ENCODE measurements at places on chromosomes 7 and 10.

GRCh38 chr7:65390588-65390987, 16.9 kb downstream of the ZNF92 start:
- no peak for DNase-seq

GRCh38 chr10:57218382-57218781, 857.3 kb upstream of the ZWINT start:
- no peak for DNase-seq

GRCh38 chr7:71626206-71626605, 494.3 kb downstream of the GALNT17 start:
- DNase-seq: no peak

GRCh38 chr7:40608321-40609075, 473.7 kb downstream of the SUGCT start:
- DNase-seq: no peak

GRCh38 chr7:130387628-130388403, 7.5 kb downstream of the CPA1 start:
- DNase-seq: no peak

- no peak for DNase-seq
Measured at GRCh38 chr10:133161486-133162109, 1.6 kb downstream of the KNDC1 start.

DNA sequence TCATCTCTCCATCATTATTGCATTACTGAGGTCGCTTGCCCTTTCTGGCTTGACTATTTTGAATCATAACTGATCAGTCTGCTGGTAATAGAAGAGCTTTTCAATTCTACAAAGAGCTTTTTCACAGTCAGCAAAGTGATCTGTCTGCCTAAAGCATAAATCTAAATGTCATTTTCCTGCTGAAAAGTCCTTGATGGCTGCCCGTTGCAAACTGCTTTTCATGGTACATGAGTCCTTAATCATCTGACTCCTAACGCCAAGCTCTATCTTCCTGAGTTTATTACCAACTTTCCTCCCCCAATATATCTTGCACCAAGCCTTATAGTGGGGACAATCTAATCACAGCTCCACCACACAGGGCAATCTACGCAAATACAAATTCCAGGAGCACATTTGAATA, 39.8 kb downstream of the THSD7A start:
- DNase-seq: no peak

DNA sequence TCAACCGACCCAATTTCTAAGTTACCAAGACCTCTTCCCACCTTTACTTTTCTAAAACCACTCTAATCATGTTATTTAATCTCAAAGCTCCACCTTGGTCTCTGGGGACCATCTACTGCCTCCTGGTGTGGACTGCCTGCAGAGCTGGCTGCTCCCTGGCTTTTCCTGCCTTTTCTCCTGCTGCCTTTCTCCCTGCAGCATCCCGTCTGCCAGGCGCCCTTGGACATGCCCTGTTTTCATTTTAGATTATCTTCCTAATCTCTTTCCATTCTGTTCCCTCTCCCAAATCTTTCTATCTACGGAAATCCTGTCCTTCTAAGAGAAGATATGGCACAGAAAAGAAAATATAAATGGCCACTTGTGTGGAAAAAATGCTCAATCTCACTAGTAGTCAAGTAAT, 23.1 kb downstream of the TCAF1 start:
- no peak for DNase-seq

- DNase-seq: no peak
Measured at GRCh38 chr10:57925045-57925444, 342.6 kb downstream of the IPMK start.

- DNase-seq: no peak
Measured at GRCh38 chr10:80196950-80197315, 8.4 kb downstream of the ANXA11 start.

DNA sequence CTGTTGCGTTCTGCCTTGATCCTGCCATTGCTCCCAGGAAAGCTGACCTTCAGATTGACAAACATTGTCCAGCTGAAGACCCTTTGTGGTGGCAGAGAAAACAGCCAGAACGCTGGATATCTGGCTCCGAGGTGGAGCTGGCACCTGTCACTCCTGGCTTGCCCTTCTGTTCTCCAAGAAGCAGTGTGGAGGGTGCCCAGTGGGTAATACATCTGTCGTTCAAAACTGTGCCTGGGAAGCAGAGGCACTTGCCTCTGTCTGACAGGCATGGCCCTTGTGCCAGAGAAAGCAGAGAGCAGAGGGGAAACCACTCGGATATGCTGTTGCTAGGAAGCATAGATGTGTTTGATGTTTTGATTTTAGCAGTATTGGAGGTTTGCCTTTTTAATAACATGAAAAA, 231.4 kb downstream of the BMPER start:
- no peak for DNase-seq

DNA sequence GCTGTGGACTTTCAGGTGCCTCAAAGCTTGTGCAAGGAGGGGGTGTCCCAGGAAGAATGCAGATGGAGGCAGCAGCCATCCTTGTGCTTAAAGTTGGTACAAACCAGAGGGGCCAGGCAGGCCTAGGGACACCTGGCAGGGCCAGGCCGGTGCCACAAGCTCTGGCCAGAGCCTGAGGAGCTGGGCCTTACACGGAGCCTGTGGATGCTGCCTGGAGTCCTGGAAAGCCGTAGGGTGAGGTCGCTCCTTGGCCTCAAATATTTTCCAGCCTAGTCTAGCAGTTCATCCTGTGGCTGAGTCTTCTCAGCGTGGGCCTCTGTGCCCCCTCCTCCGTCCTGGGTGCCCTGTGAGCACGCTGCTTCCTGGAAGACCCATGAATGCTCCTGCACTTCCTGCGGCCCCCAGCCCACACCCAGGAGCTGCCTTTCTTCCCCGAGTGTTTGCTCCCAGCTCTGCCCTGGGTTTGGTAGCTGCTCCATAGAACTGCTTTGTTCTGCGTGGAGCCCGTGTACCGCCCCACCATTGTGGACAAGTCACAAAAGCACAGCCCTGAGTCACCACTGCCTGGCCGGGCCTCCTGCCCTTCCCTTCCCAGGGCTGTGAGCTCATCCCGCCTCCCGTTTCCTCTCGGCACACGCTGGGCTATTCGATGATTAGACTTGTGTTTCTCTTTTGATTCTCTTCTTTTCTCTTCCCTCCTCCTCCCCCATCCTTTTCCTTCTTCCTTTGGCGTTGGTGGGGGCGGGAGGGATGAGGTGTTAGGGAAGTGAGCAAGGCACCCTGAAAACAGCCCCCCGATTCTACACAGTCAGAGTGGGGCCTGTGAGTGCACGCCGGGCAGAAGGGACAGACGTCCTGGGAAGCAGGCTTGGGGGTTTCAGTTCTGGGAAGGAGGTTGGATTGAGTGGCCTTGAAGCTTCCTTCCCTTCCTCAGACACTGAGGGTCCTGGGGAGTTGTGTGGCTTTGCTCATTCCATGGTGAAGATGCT, 73.2 kb upstream of the SHH start:
- no peak for DNase-seq

DNA sequence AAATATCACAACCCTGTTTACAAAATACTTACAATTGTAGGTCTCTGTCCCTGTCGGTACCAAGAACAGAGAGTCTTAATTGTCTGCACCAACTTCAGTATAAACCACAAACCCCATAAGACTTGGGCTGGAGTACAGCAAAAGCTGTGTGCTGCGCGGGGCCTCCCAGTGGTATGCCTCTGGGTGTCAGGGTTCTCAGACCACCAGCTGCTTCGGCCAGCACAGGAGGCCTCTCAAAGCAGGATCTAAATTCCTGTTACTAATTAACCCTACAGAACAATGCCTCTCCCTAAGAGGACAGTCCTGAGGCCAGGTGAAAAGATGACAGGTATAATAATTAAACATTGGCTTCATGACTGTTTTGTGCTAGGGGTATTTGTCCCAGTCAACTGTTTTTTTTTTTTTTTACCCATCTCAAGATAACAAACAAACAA, 957 bp upstream of the SVIL start:
- DNase-seq: no peak

GRCh38 chr7:20270371-20270770, 53.2 kb upstream of the MACC1 start:
- no peak for DNase-seq

GRCh38 chr7:150410131-150410530, 31.0 kb downstream of the ZNF775 start:
- no peak for DNase-seq

DNA sequence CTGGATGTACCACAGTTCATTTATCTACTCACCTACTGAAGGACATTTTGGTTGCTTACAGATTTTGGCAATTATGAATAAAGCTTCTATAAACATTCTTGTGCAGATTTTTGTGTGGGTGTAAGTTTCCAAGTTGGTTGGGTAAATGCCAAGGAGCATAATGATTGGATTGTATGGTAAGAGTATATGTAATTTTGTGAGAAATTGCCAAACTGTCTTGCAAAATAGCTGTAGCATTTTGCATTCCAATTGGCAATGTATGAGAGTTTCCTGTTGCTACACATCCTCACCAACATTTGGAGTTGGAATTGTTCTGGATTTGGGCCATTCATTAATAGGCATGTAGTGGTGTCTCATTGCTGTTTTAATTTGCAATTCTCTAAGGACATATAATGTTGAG, 33.9 kb upstream of the HYAL4 start:
- no peak for DNase-seq

DNA sequence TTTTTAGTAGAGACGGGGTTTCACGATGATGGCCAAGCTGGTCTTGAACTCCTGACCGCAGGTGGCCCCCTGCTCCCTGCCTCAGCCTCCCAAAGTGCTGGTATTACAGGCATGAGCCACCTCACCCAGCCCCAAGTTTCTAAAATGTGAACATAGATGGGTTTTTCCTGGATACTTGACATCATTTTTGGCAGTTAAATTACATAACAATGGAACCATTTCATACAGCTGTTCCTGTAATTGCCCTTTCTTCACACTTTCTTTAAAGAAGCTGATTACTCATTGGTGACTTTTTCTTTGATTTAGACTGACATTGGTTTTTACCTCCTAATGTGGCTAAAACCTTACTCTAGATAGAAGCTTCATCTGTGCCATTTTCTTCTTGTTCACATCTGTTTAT, 5.9 kb downstream of the ZKSCAN1 start:
- DNase-seq: no peak

DNA sequence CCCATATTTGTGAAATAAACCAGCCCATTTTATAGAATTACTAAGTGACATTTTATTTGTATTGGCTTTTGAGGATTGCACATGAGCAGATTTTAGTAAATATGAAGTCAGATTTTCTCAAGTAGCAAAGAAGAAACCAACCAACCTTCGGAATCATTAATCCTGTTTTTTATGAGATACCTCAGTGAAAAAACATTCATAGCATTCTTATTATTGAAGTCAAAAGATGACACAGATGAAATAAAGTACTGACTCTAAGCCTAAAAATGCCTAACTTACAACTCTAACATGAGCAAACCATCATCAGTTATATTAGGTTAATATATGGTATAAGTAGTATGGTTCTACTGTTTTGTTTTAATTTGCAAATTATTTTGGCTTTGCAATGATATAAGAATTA, 59.9 kb upstream of the AGBL3 start:
- no peak for DNase-seq

DNA sequence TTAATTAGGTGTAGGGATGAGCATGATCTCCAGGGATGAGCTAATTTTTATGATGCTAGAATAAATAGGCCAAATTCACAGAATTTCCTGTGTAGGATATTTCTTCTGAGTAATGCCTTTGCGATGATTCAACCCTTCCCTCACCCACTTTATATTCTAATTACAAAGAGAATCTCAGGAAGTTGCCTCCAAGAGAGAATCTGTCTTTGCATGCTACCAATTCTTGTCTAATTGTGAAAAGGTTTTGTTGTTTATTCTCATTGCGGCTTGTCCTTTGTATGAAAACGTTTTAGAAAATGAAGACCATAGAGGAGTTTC, 6.3 kb downstream of the C7orf57 start:
- DNase-seq: no peak

DNA sequence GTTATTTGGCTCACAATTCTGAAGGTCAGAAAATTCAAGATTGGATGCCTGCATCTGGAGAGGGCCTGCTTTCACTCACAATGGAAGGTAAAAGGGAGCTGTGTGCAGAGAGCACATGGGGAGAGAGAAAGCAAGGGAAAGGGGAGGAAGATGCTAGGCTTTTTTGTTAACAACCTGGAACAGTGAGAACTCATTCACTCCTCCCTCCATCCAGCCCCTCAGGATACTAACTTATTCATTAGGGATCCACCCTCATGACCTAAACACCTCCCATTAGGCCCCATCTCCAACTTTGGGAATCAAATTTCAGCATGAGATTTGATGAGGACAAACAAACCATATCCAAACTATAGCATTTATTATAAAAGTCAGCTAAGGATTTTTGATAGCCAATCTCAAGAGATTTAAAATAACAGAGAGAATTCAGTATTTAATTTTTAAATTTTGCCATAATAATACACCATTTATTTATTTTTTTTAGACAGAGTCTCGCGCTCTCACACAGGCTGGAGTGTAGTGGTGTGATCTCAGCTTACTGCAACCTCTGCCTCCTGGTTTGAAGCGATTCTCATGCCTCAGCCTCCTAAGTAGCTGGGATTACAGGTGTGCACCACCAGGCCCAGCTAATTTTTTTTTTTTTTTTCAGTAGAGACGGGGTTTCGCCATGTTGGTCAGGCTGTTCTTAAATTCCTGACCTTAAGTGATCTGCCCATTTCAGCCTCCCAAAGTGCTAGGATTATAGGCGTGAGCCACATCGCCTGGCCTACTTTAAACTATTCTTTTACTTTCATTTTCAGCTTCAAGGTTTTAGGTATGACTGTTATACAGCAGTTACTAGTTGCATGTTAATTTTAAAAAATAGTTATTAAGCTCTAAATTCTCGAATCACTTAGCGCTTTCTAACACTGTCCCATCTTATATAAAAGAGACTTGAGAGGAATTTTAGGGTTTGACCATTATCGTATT, 20.3 kb upstream of the ETV1 start:
- DNase-seq: no peak

DNA sequence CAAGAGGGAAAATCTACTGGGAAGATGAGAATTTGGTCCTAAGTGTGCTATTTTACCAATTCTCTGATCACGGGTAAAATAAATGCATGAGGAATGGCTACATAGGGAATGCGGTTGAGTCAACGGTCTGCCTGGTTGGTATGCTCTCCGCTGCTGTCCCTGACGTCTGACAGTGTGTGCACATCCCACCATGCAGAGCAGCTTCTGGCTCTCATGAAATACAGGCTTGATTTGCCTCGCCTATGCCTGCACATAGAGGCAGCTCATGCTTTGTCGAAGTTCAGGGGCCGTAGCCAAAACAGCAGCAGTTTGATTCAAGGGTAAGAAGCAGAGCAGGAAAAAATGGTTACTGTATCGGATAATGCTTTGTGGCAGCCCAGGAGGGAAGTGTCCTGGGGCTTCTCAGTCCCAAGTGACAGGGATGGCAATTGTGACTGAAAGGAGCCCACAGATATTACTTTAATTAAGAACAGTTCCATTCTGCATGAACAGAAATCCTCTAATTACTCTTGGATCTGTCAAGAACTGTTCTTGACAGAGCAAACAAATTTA, 268.4 kb upstream of the SLC26A5 start:
- no peak for DNase-seq

GRCh38 chr10:58776568-58777318, 264.1 kb downstream of the BICC1 start:
- no peak for DNase-seq

GRCh38 chr7:84372712-84373111, 178.1 kb upstream of the SEMA3A start:
- DNase-seq: no peak

GRCh38 chr10:58281092-58281752, 12.3 kb downstream of the CISD1 start:
- DNase-seq: no peak

GRCh38 chr10:76544789-76545188, 1092.8 kb downstream of the KCNMA1 start:
- no peak for DNase-seq

- no peak for DNase-seq
Measured at GRCh38 chr7:11252705-11253272, 279.1 kb downstream of the PHF14 start.

GRCh38 chr7:157786375-157787274, 449.8 kb downstream of the DNAJB6 start:
- no peak for DNase-seq
